Urinary bladder (tissue), 4 donors: ENCODE measurements at places on chromosomes 16 and 17. TPM values are rescaled to one million over a fixed set of nuclear protein-coding genes. Genes with fewer than 3 reads are reported as not detected.

DNA sequence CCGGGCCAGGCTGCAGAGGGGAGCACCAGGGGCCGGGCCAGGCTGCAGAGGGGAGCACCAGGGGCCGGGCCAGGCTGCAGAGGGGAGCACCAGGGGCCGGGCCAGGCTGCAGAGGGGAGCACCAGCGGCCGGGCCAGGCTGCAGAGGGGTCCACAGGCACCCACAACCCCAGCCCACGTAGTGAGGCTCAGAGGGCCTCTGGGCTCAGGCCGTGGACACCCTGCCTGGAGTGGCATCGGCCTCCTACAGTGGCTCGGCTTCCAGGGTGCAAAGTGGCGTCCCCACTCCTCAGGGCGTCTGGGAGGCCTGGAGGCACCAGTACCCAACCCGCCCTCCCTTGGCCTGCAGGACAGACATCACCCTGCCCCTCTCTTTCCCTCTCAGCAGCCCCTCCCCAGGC, 9.6 kb downstream of the DOC2B start:
- DNase-seq, result no peak

GRCh38 chr16:74622005-74622404, 15.1 kb upstream of the GLG1 start:
- DNase-seq, result no peak

GRCh38 chr17:40361925-40362695, 2.4 kb downstream of the GJD3 start:
- no peak for DNase-seq

DNA sequence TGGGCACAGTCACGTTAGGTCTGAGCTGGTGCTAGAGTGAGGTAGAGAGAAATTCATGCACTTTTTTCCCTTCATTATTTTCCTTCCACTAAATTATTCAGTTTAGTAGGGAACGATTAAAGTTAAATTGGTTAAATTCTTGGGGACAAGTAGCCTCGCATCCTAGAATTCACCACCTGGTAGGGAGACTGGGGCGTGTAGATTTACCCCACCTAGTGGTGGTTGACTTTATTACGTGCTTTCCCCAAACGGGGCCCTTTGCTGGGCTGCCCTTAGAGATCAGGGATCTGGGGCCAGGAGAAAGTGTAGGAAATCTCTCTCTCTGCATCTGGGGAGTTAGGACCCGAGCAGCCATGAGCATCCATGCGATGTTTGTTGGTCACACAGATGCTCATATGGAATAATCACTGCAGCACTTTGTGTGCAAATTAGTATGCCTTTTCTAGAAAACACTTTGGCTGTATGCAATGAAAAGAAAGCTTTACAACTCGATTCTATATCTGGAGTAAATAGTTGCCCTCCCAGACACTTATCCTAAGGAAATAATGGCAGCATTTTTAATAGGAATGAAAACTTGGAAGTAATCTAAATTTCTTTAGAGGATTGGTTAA, 107.0 kb downstream of the PLCG2 start:
- DNase-seq, result no peak

DNA sequence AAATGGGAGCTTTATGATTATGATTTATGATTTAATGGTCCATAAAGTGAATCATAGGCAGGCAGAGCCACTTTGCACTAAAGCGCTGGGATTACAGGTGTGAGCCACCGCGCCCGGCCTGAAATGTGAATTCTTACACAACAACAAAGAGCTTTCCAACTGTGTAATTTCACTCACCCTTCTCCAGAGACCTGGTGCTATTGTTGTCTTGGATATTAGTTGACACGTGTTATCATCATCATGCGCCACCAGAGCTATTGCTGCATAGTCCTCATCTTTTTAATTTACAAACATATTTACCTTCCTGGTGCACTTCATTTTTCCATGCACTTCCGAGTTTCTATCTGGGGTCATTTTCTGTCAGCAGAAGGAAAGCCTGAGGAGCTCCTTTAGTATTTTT, 4.8 kb upstream of the UTS2R start:
- DNase-seq, result no peak

GRCh38 chr17:78450696-78451345, 72.4 kb downstream of the PGS1 start:
- no peak for DNase-seq

DNA sequence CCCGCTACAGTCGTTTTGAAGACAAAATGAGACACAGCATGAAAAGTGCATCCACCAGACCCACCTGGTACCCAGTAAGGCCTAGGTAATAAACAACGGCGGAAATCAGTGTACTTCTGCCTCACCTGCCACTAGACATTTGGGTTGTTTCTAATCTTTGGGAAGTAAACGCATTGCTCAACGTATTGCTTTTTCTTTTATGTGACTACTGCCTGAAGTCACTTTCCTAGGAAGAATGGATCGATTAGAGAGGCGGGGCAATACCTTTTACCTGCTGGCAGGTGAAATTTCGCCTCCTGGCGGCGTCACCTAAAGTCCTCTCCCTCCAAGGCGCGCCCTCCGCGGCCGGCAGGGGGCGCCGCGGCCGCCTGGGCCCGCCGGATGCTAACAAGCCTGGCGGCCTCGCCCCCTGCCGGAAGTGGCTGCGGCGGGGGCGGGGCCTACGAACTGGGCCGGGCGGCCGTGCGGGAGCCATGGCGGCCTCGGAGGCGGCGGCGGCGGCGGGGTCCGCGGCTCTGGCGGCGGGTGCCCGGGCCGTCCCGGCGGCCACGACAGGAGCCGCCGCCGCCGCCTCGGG, at the start of gene ATMIN:
Gene ATMIN (plus strand): TSS at position 445 of the 577 bp plus-strand sequence. CDS start 29 bp downstream, at position 474.
- DNase-seq, result peak; percentile 33

GRCh38 chr17:73317513-73318426, 6.0 kb upstream of the CDC42EP4 start:
- no peak for DNase-seq

DNA sequence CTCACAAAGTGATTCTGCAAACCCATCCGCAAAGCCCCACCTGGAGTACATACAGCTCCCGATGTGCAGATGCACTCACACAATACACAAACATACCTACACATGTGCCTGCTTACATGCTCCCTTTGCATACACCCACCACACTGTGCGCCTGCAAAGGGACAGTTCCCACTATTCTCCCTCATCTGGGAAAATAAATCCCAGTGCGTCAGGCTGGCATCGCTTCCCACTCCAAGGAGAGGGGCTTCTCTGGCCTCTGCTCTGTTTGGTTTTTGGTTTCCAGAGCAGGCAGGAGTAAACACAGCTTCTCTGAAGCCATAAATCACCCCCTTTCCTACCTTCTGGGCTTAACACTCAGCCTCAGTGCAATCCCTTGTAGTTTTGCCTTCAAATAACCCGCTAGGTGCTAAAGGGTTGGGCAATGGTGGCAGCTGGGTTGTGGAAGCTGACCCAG, 14.7 kb downstream of the HOXB4 start:
- no peak for DNase-seq

DNA sequence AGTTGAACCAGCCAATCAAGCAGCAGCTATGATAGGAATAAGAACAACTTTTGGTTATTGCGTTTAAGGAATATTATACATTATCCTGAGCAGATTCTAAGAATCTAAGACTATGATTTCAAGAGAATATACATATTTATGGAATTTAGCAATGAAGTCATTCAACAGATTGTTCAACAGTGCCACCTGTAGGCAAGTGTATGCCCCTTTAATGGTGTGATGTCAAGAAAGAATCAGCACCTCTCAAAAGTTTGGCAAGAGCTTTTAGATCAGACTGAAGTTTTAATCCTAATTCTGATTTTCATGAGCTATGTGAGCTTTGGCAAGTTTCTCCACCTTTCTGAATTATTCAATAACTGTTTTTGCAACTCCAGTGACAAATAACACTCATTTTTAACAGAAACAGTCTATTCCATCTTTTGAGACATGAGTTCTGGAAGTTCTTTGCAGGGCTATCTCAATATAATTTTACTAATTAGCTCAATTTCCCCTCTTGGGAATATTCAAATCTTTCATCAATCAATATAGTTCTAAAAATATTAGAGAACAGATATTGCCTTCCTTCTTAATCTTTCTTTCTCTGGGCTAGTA, 474.3 kb upstream of the TOM1L1 start:
- DNase-seq, result no peak

GRCh38 chr16:9212621-9213020, 121.2 kb downstream of the HAPSTR1 start:
- DNase-seq, result no peak

- DNase-seq, result no peak
These were observed 172.8 kb downstream of the RBFOX3 start for GRCh38 chr17:79438058-79438457.

GRCh38 chr17:74226252-74226651, 12.9 kb downstream of the TTYH2 start:
- no peak for DNase-seq

- DNase-seq, result no peak
These were observed 11.8 kb downstream of the RFFL start for GRCh38 chr17:35051579-35052240.

DNA sequence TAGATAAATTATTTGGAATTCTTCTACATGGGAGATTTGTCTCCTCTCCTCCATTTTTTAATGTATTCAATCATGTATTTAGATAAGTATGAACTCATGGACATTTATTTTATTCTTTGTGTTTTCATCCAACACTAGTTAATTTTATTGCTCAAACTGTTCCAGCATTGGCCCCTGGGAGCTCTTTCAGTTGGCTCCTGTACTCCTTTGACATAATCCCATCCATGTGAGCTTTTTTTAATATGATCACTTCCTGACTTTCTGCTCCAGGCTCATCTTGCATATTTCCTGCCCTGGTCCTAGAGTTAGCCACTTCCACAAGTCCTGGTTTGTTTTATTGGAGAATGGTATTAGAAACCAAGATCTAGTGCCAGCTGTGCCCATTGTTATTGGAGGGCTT, 419.0 kb upstream of the CDH11 start:
- no peak for DNase-seq

DNA sequence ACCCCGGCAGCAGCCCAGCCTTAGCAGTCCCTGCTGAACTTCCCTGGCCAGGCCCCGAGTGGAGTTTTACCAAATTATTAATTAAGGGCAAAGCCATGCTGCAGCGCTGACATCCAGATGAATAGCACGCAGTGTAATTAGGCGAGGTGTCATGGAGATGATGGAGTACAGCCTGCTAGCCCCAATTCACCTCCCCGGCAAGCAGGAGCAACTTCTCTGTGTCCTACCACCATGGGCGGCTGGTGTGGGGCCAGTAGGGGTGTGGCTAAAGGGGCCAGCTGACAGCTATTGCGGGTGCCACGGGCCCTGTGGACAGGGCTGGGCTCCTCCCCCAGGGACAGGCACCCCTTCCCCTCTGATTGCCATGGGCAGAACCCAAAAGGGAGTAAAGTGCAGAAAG, 24.5 kb downstream of the ENDOV start:
- no peak for DNase-seq

DNA sequence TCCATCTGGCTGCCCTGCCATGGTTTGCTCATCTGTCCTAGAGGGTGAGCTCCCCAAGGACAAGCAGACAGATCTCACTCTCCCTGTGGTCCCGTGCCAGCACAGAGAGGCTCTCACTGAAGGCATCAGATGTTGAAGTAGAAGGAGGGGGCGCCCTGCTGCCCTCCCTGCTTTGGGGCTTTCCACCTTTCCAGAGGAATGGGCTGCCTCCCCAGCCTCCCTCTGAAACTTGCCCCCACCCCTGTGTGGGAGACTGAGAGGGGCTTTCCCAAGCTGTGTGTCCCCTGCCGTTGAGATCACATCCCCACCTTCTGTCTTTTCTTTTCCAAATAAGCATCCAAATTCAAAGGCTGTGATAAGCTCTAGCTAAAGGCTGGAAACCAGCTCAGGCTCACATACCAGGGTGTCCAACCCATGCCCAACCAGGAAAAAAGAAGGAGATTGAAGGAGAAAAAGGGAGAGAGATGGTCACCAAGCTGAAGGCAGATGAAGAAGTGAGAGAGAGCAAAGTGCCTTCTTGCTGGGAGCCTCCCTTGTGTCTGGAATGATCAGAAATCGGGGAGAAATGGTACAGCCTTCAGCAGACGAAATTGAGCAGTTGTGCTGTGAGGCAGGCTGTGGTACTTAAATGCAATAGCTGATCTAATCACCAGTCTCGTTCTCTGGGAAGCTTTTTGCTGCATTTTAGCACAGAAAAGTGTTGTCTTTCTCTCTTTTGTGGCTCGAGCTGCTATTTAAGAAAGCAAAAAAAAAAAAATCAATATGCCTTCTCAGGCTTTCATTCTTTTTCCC, 145.9 kb upstream of the LHX1 start:
- DNase-seq, result no peak

DNA sequence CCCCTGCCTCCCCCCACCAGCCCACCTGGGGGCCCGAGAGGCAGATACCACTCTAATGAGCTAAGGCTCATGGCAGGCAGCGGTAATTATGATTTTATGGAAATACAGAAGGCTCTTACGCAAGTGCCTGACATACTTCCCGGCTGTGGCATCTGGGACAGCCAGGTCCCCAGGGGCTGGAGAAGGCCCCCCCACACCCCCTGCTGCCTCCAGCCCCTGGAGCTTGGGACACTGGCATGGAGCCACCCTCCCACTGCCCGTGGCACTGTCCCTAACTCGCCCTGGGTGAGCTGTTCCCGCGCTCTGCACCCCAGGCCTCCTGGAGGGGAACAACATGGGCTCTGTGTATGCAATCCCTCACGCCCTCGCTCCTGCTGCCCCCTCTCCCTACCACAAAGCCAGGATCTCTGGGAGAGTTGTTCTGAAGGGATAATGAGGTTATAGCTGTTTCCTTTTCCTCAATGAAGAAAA, 5.4 kb upstream of the STAC2 start:
- DNase-seq, result no peak

GRCh38 chr17:82817947-82818346, 21.9 kb downstream of the ZNF750 start:
- no peak for DNase-seq

- DNase-seq, result no peak
These were observed 5.0 kb downstream of the PRSS27 start for GRCh38 chr16:2715064-2715463.

- DNase-seq, result no peak
These were observed 6.8 kb downstream of the CDK5R1 start for GRCh38 chr17:32493571-32493970.

DNA sequence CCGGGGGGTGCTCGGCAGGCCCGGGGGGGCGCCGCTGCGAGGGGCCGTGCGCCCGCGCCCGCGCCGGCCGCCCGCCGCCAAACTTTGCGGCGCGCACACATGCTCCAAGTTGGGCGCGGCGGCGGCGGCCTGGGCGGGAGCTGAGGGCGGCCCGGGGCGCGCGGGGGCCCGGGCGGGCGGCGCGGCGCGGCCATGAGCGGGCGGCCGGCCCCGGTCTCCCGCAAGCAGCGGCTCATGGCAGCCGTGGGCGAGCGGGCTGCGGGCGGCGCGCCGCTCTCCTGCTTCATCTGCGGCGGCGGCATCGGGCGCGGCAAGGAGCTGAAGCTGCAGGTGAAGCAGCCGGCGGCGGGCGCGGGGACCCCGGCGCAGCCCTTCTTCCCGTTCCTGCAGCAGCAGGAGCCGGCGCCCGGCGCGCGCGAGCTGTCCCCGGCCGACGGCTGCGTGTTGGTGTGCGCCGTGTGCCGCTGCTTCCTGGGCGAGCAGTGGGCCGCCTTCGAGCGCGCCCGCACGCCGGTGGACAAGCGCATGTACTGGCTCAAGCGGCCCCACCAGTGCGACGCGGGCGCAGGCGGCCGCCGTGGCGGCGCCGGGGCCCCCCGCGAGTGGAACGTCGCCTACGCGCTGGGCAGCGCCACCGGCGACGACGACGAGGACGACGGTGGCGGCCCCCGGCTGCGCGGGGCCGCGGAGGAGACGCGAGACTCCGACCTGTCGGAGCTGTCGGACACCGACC, 57.2 kb upstream of the CIBAR2 start:
- no peak for DNase-seq

The SDR42E2 gene
- total RNA-seq, result not detected

The G6PC1 gene
- total RNA-seq, result not detected

The IGF2BP1 gene
- total RNA-seq, result 2.9 TPM

The APOBR gene
- total RNA-seq, result 0.69 TPM

The ERI2 gene
- total RNA-seq, result 45.6 TPM

The TGFB1I1 gene
- 76.2 TPM for total RNA-seq

The CRAMP1 gene
- total RNA-seq, result 10.3 TPM

The MT1A gene
- not detected for total RNA-seq

The VTN gene
- 1.1 TPM for total RNA-seq

The ITGAX gene
- total RNA-seq, result 2.2 TPM
